ENCODE measurements at places on chromosomes 12 and 14.

DNA sequence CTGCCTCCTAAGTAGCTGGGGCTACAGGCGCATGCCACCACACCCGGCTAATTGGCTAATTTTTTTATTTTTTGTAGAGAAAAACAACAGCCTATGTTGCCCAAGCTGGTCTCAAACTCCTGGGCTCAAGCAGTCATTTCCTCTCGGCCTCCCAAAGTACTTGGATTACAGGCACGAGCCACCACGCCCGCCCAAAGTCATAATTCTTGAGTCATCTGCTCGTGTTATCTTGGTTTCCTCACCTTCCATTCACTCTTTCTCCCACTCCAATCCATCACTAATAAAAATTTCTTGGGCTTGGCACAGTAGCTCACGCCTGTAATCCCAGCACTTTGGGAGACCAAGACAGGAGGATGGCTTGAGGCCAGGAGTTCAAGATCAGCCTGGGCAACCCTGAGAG lies 32.0 kb downstream of the ITGA7 start:
- DNase-seq = no peak

DNA sequence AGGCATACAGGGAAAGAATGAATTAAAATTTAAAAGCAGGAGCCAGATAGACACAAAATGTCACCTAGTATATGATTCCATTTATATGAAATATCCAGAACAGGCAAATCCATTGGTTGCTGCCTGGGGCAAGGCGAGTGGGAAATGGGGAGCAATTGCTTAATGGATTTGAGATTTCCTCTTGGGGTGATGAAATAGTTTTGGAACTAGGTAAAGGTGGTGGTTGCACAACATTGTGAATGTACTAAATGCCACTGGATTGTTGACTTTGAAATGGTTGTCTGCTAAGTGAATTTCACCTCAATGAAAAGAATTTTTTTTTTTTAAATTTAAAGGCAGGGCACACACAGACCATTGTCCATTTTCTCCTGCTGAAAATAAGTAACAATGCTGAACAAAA lies 61.9 kb downstream of the ABCC9 start:
- DNase-seq = no peak

- peak; percentile 87 for DNase-seq
Measured at GRCh38 chr12:18141048-18141982, 51.3 kb upstream of the RERGL start.

GRCh38 chr12:131912518-131913274 lies 16.4 kb upstream of the PUS1 start:
- DNase-seq = no peak

GRCh38 chr12:10901427-10901826 lies 7.9 kb downstream of the TAS2R13 start:
- DNase-seq = no peak

DNA sequence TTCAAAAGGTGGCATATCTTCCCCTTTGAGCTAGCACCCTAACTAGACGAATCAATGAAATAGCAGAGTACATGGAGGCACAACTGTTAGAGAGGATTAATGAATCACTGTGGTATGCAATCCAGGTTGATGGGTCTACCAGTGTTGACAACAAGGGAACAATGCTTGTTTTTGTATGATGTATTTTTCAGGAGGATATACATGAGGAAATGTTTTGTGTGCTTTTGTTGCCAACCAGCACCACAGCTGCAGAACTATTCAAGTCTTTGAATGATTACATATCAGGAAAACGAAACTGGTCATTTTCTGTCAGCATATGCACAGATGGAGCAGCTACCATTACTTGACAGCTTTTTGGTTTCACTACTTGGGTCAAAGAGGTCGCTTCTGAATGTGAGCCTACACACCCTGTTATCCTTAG lies 142.6 kb downstream of the GPHN start:
- no peak for DNase-seq

DNA sequence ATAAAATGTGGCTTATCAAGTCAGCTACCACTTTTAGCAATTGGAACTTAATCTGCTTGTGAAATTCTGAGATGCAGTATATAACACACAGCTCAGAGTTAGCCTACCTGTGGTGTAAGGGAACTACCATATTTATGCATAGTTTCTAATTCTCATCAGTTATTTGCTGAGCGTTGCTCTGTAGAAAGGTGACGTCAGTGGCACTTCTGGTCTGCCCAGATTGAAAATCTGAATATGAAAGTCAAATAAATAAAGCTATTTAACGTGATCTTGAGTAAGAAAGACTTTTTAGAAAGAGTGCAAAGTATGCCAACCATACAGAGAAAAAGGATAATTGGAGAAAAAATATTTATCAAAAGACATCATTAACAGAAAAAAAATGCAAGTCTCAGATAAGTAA lies 938.9 kb upstream of the NOVA1 start:
- no peak for DNase-seq

- DNase-seq = no peak
Measured at GRCh38 chr14:70422538-70422937, 5.6 kb upstream of the SYNJ2BP start.

Data from DMS79 (cell line).